SK-N-SH (cell line): ENCODE measurements at places on chromosomes 2 and 18. TPM values are rescaled to one million over a fixed set of nuclear protein-coding genes. Genes with fewer than 3 reads are reported as not detected.
A peak's percentile ranks its signal among the peaks of the same experiment; 100 is the strongest.

DNA sequence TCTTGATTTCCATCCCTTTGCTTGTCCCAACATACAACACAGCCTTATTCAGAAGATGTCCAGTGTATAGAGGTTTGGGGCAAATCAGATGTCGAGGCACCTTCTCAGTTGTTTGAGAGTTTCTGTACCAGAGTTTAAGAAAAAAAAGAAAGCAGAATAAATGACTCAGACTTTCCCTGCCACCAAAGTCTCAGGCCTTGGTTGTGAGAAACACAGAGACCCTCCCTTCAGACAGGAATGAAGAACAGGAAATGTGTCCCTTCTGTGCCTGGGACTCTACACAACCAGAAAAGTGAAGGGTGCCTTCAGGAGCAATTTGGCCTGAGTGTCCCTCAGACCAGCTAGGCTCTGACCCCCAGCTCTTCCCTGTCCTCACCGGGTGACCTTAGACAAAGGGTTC lies 37.3 kb upstream of the REL start:
- no peak for DNase-seq

DNA sequence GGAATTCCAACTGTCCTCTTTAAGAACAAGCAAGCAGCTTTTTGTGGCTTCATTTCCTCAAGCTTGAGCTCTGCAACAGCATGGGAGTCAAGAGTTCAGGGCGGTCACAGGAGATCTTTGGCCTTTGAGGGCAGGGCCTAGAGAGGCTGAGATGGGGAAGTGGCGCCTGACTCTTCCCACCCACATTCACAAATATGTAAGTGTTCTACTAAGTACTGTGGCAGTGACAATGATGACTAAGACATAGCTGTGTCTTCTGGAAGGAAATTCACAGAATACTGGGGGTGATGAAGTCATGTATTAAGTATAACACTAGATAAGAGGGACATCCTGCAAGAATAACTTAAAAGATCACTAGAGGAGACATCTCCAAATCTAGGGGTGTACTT lies 15.0 kb downstream of the RND3 start:
- no peak for DNase-seq

GRCh38 chr18:21105936-21106335 lies 5.7 kb downstream of the ROCK1 start:
- no peak for DNase-seq

- DNase-seq: no peak
Observed at GRCh38 chr2:147405651-147406050, 439.2 kb upstream of the ACVR2A start.

GRCh38 chr2:2134037-2134436 lies 197.0 kb downstream of the MYT1L start:
- no peak for DNase-seq

GRCh38 chr2:190173392-190173791 lies 110.9 kb upstream of the MSTN start:
- no peak for DNase-seq

DNA sequence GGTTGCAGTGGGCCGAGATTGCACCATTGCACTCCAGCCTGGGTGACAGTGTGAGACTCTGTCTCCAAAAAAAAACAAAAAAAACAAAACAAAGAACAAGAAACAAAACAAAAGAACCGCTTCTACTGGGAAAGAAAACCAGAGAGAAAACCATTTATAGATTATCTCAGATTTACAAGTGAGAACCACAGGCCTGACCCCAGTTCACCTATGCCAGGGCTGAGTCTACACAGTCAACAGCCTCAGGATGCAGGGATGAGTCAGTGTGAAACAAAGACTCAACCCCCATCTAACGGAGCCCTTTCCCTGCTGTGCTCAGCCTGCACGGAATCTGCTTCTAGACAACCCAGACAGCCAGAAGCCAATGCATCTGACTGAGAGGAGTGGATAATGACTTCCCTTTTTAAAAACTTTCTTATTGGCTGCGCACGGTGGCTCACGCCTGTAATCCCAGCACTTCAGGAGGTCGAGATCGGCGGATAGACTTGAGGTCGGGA lies 25.5 kb upstream of the YWHAQ start:
- no peak for DNase-seq

DNA sequence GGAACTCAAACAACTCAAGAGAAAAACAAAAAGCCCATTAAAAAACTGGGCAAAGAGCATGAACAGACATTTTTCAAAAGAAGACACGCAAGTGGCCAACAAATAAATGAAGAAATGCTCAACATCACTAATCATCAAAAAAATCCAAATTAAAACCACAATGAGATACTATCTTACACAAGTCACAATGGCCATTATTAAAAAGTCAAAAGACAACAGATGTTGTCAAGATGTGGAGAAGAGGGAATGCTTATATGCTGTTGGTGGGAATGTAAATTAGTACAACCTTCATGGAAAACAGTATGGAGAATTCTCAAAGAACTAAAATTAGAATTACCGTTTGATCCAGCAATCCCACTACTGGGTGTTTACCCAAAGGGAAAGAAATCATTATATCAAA lies 15.1 kb downstream of the LMAN1 start:
- no peak for DNase-seq

DNA sequence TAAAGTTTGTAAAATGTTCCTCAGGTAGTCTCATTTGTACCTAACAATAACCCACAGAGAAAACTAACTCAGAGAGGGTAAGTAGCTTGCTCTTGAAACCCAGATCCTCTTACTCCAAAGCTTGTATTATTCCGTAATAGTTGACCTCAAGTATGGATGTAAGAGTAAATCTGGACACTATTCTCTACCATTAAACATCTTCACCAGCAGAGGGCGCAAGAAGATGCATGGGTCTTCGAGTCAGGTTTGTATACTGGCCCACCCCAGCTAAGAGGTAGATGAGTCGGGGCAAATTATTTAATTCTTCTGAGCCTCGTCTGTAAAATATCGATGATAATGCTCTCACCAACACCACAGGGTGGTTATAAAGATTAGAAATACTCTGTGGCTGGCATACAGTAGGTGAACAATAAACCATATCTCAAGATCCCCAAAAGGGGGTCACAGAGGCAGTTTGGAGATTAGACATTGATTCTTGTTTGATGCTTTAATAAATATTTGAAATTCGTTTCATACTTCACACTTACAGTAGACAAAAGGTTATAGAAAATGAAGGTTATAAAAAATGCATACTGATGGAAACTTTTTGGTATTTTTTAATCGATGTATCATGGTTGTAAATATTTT lies 3.5 kb upstream of the CABLES1 start:
- peak; percentile 78 for DNase-seq

GRCh38 chr2:161107265-161107664 lies 53.0 kb upstream of the TANK start:
- DNase-seq: no peak

DNA sequence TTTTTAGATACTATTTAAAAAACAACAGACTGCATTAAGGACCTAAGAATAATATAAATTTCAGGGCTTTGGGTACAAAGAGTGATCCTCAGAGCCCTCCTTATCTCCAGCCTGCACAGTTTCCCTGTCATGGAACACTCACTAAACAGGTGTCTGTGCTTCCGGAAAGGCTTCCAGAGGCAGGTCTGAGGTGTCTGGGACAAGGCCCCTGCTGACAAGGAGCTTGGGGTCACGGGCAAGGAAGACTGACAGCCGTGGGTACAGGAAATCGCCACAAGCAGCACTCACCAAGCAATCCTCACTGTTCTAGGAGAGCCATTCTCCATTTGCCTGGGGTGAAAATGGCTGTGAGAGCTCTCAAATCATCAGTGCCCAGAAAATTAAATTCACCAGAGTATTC lies 220.3 kb upstream of the PXDN start:
- DNase-seq: no peak

- DNase-seq: no peak
Observed at GRCh38 chr2:85015653-85016360, 44.8 kb downstream of the KCMF1 start.

DNA sequence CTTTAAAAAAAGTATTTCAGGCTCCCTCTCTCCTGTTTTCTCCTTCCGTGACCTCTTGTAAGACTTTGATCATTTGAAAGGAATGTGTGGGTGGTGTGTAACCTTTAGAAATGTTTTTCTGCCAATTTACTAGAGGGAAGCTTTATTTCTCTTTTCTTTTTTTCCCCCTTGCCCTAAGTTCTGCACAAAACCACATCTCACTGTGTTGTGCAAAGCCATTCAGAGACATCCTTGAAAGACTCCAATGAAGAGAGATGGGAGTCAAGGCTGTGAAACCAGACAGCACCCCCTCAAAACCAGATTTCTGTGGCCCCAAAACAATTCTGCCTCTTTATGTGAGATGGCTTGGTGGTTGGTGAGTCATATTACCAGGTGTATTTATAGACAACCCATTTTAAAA lies 184.6 kb upstream of the ERBB4 start:
- DNase-seq: no peak

- no peak for DNase-seq
Observed at GRCh38 chr2:229348128-229348527, 77.0 kb upstream of the PID1 start.

GRCh38 chr2:163341426-163341825 lies 394.4 kb downstream of the FIGN start:
- no peak for DNase-seq

DNA sequence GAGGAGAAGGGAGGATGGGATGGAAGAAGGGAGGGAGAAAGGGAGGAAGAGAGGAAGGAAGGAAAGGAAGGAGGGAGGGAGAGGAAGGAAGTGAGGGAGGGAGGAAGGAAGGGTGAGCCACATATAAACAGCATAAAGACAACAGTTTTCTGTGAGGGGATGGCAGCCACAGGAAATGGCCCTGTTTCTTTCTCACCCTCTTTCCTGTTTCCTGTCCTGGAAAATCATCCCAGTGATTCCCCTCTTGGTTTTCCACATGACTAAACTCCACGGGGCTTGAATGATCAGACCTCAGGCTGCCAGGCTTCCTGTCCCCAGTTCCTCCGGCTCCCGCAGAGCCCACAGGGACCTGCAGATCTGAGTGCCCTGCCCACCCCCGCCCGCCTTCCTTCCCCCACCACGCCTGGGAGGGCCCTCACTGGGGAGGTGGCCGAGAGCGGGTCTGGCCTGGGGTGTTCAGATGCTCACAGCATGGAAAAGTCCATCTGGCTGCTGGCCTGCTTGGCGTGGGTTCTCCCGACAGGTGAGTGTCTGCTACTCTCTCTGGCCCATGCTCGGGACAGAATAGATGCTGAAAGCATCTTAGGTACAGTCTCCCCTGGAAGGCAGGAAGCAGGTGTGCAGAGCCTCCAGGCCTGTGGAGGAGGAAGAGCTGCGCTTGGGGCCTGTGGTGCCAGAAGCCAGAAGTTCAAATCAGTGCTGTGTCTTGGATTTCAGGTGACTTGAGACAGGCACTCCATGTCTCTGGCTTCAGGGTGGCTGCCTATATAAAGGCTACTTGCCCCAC lies at the start of gene SIGLEC15:
SIGLEC15 (plus strand) TSS at position 418 of the 787 bp plus-strand sequence; CDS start at position 472, 54 bp downstream.
- no peak for DNase-seq

DNA sequence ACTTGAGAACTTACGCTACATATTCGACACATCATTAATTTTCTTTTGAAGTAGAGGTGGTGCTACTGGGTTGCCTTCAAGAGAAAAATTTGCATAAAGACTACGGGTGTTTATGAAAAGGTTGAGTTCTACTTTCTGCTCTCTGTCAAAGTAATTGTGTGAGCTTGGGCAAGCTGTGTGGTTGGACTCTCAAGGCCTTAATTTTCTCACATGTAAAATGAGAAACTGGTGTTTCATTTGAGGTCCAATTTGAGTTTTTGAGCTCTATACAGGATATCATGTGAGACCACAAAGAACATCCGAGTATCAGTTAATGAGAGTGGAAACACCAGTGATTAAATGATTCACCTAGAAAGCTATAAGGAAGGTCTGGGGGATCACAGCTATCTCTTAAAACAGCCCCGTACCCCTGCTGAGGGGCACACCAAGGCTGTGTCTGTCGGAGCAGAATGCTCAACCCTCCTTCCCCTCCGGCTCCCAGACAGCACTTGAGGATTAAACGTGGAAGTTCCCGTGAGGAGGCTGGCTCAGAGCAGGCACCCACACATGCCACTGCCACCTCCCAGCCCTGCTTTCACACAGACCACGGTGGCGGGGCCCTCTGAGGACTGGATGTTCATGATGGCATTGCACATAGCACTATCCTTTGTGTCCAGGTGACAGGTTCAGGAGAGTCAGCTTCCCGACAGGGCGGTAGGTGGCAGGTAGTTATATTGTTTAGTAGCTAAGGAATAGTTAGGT lies 191.8 kb downstream of the RNF144A start:
- no peak for DNase-seq

- no peak for DNase-seq
Observed at GRCh38 chr18:10421859-10422258, 32.6 kb upstream of the APCDD1 start.

DNA sequence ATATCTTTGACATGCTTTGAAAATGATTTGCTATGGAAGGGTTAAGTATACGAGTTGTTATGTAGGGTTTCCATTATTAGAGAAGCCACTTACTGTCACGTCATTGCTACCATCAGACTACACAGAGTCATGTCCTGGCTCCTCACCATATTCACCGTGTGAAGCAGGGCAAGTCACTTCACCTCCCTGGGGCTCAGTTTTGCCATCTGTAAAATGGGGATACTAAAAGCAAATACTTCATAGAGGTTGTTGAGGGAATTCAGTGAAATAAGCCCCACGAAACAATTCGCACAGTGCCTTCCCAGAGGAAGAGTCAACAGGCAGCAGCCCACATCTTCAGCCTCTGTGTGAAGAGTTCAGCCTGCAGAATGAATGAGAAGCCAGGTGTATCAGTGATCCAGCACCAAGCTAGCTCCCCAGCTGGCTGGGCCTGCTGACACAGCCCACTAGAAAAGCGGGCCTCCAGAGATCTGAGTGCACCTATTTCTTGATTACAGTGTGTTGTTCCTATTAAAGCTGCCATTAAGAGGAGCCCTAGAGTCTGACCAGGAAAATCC lies 3.4 kb downstream of the DIPK1C start:
- no peak for DNase-seq

DNA sequence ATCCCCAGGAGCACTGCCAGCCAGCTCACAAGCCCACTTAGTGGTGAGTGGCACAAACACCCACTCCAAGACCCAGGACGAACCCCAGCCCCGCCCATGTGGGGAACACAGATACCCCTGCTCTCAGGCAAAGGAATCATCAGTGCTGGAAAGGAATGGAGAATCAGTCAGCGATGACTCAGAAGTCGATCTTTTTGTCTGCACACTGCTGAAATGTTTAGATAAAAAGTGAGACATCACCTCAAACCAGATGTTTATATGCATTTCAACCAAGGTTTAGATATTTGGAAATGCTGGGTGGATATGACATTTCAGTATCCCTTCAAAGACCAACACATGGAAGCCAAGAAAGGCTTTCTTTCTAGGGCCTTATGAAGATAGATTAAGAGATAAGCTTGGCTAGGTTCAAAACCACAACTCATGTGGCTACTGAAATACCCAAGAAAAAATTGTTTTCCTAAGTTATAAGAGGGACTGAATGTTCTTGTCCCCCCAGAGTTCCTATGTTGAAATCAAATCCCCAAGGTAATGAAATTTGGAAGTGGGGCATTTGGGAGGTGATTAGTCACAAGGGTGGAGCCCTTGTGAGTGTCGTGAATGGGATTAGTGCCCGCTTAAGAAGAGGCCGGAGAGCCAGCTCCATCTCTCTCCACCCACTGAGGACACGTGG lies 43.7 kb downstream of the POU3F3 start:
- no peak for DNase-seq

The SELENOI gene
- polyA plus RNA-seq: 4.4 and 6.2 TPM in 2 replicates

The SP100 gene
- 38.1 and 50.6 TPM in 2 replicates for polyA plus RNA-seq

The ABCG5 gene
- not detected in 2 replicates for polyA plus RNA-seq

The NEU2 gene
- polyA plus RNA-seq: not detected in 2 replicates

The CNTNAP5 gene
- 0.02 and 0.08 TPM in 2 replicates for polyA plus RNA-seq

The SMC6 gene
- polyA plus RNA-seq: 6.5 and 8.2 TPM in 2 replicates

The CELF4 gene
- 0.26 and 0.63 TPM in 2 replicates for polyA plus RNA-seq

The NGEF gene
- polyA plus RNA-seq: 1.2 and 1.4 TPM in 2 replicates

The SERPINB13 gene
- polyA plus RNA-seq: not detected in 2 replicates
